ENCODE measurements at places on chromosomes 5 and 9. TPM values are rescaled to one million over a fixed set of nuclear protein-coding genes. Genes with fewer than 3 reads are reported as not detected.
A peak's percentile ranks its signal among the peaks of the same experiment; 100 is the strongest.

GRCh38 chr9:78032730-78033457, 1.3 kb upstream of the GNAQ start:
- no peak for DNase-seq
- no peaks in the 10 kb centered on the region for H3K36me3 ChIP-seq
- H3K4me3 ChIP-seq, result peak overlapping the region; percentile 97

The WDR31 gene
- total RNA-seq, result 0.28 TPM

The FSTL4 gene
- 0.18 TPM for total RNA-seq

The FXN gene
- 6.1 TPM for total RNA-seq

- H3K27ac ChIP-seq, result no peak overlapping the region
- no peak overlapping the region for H3K4me3 ChIP-seq
- H3K36me3 ChIP-seq, result no peaks in the 10 kb centered on the region
- DNase-seq, result peak; percentile 69
- H3K27me3 ChIP-seq, result no peaks in the 10 kb centered on the region
- peaks cover 7% of the 10 kb centered on the region for H3K4me1 ChIP-seq
Observed at GRCh38 chr5:57887851-57888621, 405.4 kb upstream of the ACTBL2 start.

DNA sequence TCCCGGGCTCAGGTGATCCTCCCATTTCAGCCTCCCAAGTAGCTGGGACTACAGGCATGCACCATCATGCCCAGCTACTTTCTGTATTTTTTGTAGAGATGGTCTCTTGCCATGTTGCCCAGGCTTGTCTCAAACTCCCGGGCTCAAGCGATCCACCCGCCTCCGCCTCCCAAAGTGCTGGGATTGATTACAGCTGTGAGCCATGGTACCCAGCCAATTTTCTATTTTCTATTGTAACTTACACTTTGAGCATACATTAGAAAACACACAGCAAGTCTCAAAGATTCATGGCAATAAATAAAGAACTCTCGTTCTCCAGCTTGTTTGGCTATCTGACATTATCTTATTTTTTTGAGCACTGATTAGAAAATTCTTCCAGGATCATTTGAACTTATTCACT, 228.7 kb downstream of the ADAMTS6 start:
- H3K27ac ChIP-seq, result no peak overlapping the region
- H3K27me3 ChIP-seq, result no peaks in the 10 kb centered on the region
- no peaks in the 10 kb centered on the region for H3K4me1 ChIP-seq
- H3K36me3 ChIP-seq, result no peaks in the 10 kb centered on the region

- DNase-seq, result peak; percentile 83
- H3K4me3 ChIP-seq, result no peak overlapping the region
- peaks cover 21% of the 10 kb centered on the region for H3K4me1 ChIP-seq
- H3K27ac ChIP-seq, result peak overlapping the region; percentile 73
- H3K27me3 ChIP-seq, result no peaks in the 10 kb centered on the region
Observed at GRCh38 chr9:107751567-107752210, 262.1 kb upstream of the KLF4 start.

The SPZ1 gene
- total RNA-seq, result not detected

The LAMC3 gene
- under 0.01 TPM for total RNA-seq

DNA sequence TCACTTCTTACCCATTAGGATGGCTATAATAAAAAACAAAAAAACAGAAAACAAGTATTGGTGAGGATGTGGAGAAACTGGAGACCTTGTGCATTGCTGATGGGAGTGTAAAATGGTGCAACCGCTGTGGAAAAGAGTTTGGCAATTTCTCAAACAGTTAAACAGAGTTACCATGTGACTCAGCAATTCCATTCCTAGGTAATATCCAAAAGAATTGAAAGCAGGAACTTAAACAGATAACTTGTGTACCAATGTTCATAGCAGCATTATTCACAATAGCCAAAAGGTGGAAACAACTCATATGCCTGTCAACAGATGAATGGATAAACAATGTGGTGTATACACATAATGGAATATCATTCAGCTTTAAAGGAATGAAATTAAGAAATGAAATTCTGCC, 28.9 kb downstream of the DCP2 start:
- 0 out of 2 replicates have a peak, but pooled peaks cover 2% of the 10 kb centered on the region for H3K4me1 ChIP-seq
- no peak overlapping the region for H3K27ac ChIP-seq
- peak; percentile 67 for DNase-seq

DNA sequence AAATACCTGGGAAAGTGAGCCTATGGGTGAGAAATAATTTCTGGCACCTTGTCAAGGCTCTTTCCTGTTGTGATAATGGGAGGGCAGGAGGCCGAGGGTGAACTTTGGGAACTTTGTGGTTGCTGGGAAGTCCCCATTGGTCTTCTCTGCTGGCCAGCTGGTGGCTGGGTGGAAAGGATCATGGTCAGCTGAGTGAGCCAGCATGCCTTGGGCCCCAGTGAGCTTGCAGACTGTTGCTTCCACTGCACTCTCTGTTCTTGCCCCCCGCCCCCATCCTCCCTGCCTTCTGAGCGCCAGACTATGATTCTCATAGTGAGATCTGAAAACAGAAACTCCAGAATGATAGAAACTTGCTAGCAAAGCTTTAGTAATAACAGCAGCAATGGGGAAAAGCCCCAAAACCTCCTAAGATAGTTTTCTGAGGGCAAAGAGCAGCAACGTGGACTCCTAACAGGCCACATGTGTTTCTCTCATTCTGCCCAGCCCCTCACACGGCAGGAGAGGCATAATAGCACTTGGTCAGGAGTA, 139.2 kb upstream of the SMARCA2 start:
- no peaks in the 10 kb centered on the region for H3K4me1 ChIP-seq
- H3K27me3 ChIP-seq, result no peaks in the 10 kb centered on the region
- H3K4me3 ChIP-seq, result no peak overlapping the region
- H3K36me3 ChIP-seq, result no peaks in the 10 kb centered on the region
- DNase-seq, result no peak

The CDX1 gene
- total RNA-seq, result 0.18 TPM

- no peak overlapping the region for H3K4me3 ChIP-seq
- DNase-seq, result no peak
- H3K27ac ChIP-seq, result no peak overlapping the region
- H3K36me3 ChIP-seq, result no peaks in the 10 kb centered on the region
- no peaks in the 10 kb centered on the region for H3K4me1 ChIP-seq
Observed at GRCh38 chr9:120110520-120110919, 469.4 kb downstream of the CDK5RAP2 start.

DNA sequence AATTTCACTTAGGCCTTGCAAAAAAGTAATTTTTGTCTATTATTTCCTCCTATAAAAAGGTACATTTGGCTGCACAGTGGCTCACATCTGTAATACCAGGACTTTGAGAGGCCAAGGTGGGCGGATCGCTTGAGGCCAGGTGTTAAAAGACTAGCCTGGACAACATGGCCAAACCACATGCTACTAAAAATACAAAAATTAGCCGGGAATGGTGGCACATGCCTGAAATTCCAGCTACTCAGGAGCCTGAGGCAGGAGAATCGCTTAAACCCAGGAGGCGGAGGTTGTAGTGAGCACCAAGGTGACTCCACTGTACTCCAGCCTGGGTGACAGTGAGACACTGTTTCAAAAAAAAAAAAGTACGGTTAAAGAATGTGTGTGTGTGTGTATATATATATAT, 15.7 kb downstream of the NUP155 start:
- peaks cover 32% of the 10 kb centered on the region for H3K36me3 ChIP-seq
- no peak overlapping the region for H3K4me3 ChIP-seq
- H3K27me3 ChIP-seq, result no peaks in the 10 kb centered on the region
- no peaks in the 10 kb centered on the region for H3K4me1 ChIP-seq
- H3K27ac ChIP-seq, result no peak overlapping the region
- DNase-seq, result no peak

Measured in IMR-90 (cell line).